ENCODE measurements at places on chromosomes 12 and 14.
A peak's percentile ranks its signal among the peaks of the same experiment; 100 is the strongest.

- peak; percentile 23 for DNase-seq
Observed at GRCh38 chr12:58764100-58764953, 156.0 kb downstream of the LRIG3 start.

- DNase-seq: no peak
Observed at GRCh38 chr12:53699678-53700025, 23.8 kb upstream of the ATP5MC2 start.

- DNase-seq: peak; percentile 3
Observed at GRCh38 chr12:75672200-75672599, 160.8 kb upstream of the KRR1 start.

GRCh38 chr12:3304436-3305165, 186.4 kb upstream of the PRMT8 start:
- no peak for DNase-seq

GRCh38 chr14:39434401-39434800, 2.2 kb upstream of the FBXO33 start:
- no peak for DNase-seq

DNA sequence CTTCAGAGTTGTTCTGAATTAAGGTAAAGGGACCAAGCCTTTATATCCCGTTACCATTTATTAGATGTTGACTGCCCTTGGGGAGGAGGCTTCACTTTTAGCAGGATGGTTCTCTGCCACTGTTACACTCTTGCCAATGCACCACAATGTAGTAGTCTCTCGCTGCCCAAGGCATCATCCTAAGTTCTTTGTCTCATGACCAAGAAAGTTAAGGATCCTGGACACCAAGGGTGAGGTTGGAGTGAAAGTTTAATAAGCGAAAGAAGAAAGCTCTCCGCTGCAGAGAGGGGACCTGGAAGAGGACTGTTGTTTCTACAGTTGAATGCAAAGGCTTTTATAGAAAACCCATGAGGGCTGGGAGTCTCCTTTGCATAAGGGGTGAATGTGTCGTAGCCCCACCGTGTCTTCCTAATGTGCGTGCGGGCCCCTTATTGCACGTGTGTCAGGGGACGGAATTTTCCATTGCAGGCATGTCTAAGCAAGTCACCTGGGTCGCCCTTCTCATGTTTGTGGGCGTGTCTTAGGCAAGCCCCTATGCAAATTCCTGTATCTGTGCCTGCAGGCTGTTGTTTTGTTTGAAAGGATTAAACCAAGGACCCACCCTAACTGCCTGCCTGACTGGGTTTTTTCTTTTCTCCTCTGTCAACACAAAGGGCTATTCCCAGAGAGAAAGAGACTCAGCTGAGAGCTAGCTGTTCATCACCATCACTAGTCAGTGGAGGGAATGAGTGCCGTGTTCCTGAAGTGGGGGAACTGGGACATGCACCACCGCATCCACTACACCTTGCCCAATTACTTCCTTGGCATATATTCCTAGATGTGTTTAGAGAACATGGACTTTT, 17.6 kb upstream of the RNASE1 start:
- no peak for DNase-seq

DNA sequence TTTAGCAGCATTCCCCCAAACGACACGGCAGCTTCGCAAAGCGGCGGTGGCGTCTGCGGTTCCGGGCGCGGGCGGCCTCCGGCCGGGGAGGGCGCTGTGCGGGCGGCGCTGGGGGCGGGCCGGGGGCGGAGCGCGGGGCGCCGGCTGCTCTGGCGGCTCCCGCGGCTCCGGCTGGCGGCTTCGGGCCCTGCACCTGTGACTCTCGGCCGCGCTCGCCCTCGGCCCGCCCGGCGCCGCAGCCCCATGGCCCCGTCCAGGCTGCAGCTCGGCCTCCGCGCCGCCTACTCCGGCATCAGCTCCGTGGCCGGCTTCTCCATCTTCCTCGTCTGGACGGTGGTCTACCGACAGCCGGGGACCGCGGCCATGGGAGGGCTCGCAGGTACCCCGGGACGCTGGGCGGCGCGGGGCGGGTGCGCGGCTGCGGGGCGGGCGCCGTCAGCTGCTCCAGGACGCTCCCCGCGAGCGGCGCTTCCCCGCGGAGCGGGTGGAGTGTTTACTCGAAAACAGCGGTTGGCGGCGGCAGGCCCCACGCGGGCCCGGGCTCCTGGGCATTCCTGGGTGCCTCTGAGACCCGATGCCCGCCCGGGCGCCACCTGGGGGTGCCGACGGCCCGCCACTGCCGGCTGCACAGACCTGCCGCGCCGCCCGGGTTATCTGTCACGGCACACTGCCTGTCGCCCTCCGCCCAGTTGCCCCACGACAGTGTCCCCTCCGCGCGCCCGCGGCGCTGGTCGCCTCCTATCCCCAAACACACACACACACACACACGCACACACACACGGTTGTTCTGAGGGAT, at the start of gene SLC48A1:
Gene SLC48A1, plus strand, starts transcription at position 177 of the 796 bp plus-strand sequence. Its CDS starts 67 bp downstream, at position 244.
- DNase-seq: peak; percentile 60

GRCh38 chr12:125889742-125890141, 824.5 kb downstream of the AACS start:
- DNase-seq: no peak

DNA sequence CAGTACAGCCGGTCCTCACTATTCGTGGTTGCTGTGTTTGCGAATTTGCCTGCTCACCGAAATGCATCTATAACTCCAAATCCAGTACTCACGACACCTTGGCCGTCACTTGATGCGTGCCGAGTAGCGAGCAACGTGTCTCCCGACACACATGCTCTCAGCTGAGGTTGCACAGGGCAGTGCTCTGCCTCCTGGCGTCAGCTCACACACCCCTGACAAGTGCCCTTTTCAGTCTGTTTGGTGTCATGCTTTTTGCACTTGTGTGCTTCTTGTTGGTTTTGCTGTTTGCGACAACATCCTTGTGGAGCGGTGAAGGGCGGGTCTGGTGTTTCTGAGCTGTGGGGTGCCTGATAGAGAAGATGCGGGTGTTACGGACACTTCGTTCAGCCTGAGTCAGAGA, 110.4 kb upstream of the RFLNA start:
- peak; percentile 61 for DNase-seq

Measured in NCI-H187 (cell line).